ENCODE measurements at places on chromosomes 13 and 19.

- no peak for DNase-seq
Observed at GRCh38 chr13:75226733-75227435, 255.1 kb downstream of the TBC1D4 start.

DNA sequence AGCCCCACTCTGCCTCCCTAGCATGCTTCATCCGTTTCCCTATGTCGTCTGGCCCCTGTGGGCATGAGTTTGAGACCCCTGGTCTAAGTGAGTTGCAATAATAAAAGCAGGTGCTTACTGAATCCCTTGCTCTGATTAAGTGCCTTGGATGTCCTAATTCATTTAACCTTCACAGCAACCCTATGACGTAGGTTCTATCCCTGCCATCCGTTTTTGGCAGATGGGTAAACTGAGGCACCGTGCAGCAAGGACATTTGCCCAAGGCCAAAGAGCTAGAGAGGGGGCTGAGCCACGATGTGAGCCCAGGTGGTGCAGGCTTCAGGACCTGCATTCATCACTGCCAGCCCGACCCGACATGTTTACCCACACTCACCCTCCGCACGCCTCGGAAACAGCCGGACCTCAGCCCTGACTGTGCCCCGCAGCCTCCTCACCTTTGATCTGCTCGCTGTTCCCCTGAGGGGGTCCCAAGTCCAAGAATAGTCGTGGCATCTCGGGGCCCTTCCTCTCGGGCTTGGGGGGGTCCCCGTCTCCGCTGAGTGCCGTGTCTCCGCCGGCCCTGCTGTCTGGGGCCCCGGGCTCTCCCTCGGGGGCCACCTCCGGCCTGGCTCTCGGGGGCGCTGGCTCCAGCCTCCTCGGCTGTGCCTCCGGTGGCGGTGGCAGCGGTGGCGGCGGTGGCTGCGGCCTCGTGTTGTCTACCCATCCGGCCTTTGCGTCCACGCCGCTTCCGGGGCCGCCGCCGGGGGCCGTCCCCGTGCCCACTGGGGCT, 14.5 kb downstream of the LMTK3 start:
- DNase-seq, result peak; percentile 42

GRCh38 chr13:113292021-113292862, 4.8 kb upstream of the LAMP1 start:
- DNase-seq, result no peak

- no peak for DNase-seq
Observed at GRCh38 chr13:52906122-52906903, 57.9 kb upstream of the PCDH8 start.

- no peak for DNase-seq
Observed at GRCh38 chr19:3207461-3208242, 16.8 kb upstream of the CELF5 start.

GRCh38 chr13:108947551-108948030, 318.2 kb downstream of the MYO16 start:
- peak; percentile 73 for DNase-seq

DNA sequence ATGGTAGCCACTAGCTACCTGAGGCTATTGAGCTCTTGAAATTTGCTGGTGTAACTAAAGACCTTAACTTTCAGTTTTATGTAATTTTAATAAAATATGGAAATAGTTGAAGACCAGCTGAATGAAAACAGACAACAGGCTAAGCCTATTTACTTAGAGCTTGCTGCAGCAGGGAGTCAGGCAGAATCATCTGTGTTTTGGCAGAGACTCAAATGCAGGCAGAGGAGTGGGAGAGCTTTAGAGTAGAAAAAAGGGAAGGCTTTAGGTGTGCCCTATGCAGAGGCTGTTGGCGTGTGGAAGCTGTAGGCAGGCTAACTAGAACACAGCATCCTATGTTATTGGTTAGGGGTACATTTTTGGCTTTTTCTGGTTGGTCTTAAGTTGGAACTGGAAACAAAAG, 304.9 kb upstream of the NBEA start:
- DNase-seq, result no peak

- no peak for DNase-seq
Observed at GRCh38 chr19:54333586-54334298, 5.2 kb downstream of the LILRA4 start.

DNA sequence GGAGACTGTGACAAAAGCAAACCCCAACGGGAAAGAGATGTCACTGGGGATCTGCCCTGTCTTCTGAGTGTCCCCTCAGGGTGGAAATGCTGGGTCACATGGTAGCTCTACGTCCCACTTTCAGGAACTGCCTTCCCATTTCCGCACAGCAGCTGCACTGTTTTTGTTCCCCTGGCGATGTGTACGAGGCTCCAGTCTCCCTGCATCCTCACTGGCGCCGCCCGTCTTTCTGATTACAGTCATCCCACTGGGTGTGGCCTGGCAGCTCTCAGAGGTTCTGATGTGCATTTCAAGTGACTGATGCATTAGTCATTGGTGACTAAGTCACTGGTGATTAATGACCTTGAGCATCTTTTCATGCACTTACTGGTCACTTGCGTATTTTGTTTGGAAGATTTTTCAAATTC, 21.2 kb downstream of the PCID2 start:
- DNase-seq, result no peak

DNA sequence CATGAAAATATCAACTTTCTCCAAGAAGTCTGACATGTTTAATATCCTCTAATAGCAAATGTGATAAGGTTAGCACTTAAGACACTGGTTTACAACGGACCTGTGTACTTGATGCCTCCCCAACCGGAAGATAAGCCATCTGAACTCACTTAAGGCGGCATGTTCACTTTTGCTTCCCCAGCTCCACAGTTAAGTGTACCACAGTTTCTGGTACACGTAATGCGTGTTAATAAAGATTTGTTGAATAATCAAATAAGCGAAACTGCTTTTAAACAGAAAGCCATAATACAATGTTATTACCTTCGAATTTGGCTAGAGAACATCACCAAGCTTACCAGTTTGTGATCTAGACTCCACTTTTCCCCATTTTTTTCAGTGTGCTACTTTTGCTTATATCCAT, 1.4 kb upstream of the PAN3 start:
- DNase-seq, result no peak

DNA sequence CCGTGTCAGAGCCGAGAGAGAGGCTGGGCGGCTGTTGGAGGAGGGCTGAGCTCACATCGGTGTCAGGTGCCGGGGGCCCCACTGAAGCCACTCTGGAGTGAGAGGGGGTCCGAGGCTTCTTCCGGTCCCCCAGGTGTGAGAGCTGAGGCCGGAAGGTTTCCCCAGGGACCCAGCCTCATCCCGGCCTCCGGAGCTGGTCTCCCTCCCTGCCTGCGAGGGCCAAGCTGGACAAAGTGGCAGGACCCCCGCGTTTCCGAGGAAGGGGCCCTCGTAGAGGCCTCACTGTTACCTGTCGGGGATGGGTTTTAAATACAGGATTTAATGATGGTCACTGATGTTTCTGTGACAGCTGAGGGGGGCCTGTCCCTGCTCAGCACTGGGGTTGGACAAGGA, 6.6 kb downstream of the HCN2 start:
- DNase-seq, result no peak

- peak; percentile 4 for DNase-seq
Observed at GRCh38 chr13:114082849-114083645, 49.4 kb downstream of the RASA3 start.

DNA sequence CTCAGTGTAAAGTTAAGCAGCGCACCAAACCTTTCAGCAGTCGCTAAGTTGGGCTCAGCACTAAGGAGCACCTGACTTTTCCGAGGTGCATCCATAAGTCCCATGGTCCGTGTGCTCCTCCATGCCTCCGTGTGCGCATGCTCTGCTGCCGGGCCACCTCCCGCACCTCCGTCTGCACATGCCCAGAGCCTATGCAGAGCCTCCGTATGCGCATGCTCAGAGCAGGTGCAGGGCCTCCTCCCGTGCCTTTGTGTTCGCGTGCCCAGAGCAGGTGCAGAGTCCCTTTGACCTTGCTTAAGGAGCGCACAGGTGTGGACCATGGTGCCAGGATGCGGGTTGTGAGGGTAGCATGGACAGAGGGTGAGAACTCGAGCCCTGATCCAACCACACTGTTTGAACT, 46.0 kb downstream of the ATP11A start:
- no peak for DNase-seq

- DNase-seq, result no peak
Observed at GRCh38 chr13:46778890-46779289, 18.1 kb downstream of the ESD start.

GRCh38 chr13:101945435-101945834, 456.4 kb downstream of the FGF14 start:
- no peak for DNase-seq

- no peak for DNase-seq
Observed at GRCh38 chr13:93307651-93308050, 81.0 kb downstream of the GPC6 start.

- no peak for DNase-seq
Observed at GRCh38 chr13:34145061-34145460, 327.1 kb downstream of the RFC3 start.

DNA sequence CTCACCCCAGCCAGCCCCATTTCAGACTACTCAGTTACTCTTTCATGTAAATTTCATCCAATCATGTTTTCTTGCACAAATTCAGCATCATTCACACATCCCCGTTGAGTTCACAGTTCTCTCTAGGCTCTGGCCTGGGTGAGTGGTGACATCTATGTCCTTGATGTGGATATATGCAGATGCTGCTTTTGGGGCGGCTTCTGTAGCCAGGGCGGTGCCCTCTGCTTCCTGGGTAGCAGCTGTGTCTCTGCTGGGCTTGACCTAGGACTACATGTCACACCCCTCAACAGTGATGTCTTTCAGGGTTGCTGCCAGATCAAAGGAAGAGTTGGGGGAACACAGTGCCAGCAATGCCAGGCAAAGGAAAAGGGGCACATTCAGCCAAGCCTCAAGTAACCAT, 68.5 kb upstream of the KCTD15 start:
- DNase-seq, result no peak

DNA sequence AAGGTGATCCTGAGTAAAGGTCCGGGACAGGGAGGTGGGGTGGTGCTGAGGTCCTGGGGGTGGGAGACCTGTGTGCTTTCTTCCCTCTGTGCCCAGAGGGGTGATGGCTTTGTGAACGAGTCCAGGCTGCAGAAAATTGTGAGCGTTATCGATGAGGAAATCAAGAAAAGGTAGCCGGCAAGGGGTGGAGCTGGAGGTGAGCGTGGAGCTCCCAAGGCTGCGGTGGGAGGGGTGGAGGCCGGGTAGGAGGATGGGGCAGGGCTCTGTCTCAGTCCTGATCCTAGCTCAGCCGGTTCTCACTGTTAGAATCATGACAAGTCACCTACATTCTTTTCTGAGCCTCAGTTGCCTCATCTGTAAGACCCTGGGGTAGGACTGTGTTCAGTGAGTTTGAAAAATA, 4.0 kb downstream of the SELENOV start:
- DNase-seq, result no peak

DNA sequence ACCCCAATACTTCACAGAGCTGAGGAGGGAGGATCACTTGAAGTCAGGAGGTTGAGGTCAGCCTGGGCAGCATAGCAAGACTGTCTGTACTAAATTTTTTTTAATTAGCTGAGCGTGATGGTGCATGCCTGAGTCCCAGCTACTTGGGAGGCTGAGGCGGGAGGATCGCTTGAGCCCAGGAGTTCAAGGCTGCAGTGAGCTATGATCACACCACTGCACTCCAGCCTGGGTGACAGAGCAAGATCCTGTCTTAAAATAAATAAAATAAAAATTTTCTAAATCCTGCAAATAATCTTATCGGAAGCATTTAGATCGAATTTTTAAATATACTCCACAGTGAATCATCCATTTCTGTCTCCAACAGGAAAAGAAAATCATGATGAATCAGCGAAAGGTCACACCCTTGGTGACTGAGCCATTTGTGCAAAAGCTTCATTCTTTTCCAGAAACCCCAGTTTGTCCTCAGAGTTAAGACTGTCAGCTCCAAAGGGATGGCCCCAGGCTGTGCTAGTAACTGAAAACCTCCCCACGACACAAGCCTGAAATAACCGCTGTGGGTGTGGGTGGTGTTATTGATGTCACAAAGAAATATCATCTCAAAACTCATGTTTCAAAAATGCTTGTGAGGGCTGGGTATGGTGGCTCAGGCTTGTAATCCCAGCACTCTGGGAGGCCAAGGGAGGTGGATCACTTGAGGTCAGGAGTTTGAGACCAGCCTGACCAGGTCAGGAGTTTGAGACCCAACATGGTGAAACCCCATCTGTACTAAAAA, 167.6 kb downstream of the PTPRS start:
- no peak for DNase-seq

GRCh38 chr19:53906211-53907192, 2.6 kb upstream of the CACNG7 start:
- DNase-seq, result no peak

GRCh38 chr19:55353356-55353802, 1.1 kb downstream of the COX6B2 start:
- no peak for DNase-seq

DNA sequence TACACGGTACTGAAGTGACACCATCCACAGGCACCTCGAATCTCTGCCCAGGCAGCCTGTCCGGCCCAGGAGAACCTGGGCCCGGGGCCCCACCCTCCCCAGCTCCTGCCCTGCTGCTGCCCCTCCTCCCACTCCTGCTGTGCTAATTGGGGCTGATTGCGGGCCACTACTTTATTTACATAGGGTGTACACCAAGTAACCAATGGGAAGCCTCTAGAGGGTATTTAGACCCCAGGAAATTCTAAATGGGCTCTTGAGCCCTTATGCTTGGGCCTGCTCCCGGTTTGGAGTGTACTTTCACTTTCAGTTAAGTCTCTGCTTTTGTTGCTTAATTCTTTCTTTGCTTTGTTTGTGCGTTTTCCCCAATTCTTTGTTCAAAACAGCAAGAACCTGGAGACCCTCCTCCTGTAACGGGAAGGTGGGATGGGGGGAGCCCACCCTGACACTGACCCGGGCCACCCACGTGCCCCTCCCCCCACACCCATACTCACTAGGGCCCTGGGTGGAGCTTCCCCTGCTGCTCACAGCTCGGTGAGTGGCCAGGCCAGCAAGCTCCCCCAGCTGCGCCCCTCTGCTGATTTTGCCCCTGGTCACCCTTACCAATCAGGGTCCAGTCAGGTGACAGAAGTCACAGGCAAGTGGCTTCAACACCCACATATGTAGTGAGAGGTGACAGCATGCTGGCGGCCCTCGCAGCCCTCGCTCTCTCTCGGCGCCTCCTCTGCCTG, 9.4 kb downstream of the SCGB2B2 start:
- DNase-seq, result no peak

DNA sequence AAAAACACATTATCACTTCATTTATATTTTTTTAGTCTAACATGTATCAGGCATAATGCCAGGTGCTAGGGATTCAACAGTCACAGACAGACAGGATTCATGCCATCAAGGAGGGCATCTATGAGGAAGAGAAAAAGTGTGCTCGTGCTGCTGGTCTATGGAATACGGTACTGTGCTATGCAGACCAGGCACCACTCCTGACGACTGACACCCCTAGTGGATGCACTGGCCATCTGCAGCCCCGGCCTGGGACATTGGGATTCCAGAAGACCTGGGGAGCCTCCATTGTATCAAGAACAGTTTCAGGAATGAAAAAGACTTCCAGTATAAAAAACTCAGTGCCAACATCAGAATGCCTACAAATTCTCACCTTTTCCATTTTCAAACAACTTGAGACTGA, 94.0 kb downstream of the KLF12 start:
- no peak for DNase-seq

- DNase-seq, result no peak
Observed at GRCh38 chr19:35609851-35610353, 2.6 kb upstream of the HAUS5 start.

All from left forelimb (tissue), 1 donor.